Stimulated activated CD4-positive, alpha-beta T cell treated with anti-CD3 and anti-CD28 coated beads, Interleukin-15, amount 100 ng/mL, for 1 hour (primary cell): ENCODE measurements at places on chromosomes 13 and 19.

DNA sequence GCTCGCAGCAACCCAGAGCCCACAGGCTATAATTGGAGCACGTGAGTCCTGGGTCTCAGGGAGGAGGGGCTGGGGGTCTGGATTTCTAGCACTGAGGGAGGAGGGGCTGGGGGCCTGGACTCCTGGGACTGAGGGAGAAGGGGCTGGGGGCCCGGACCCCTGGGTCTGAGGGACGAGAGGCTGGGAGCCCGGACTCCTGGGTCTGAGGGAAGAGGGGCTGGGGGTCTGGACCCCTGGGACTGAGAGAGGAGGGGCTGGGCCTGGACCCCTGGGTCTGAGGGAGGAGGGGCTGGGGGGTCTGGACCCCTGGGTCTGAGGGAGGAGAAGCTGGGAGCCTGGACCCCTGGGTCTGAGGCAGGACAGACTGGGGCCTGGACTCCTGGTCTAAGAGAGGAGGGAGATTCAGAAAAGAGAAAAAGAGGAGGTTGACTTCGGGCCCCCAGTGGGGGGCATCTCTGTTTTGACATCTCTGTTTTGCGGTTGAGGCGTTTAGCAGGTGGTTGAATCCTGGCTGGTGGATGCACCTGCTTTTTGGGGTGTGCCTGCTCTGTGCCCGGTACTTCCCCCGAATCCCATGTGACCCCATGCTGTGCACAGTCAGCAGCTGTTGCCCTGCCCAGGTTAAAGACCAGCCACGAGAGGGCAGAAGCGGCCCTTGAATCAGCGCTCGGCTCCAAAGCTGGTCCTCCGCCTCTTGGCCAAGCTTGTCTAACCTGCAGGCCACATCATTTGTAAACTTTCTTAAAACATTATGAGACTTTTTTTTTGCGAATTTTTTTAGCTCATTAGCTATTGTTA is 10.5 kb downstream of the PVR start:
- peak; percentile 51 for DNase-seq

GRCh38 chr13:114071410-114071809 is 61.0 kb downstream of the RASA3 start:
- no peak for DNase-seq

DNA sequence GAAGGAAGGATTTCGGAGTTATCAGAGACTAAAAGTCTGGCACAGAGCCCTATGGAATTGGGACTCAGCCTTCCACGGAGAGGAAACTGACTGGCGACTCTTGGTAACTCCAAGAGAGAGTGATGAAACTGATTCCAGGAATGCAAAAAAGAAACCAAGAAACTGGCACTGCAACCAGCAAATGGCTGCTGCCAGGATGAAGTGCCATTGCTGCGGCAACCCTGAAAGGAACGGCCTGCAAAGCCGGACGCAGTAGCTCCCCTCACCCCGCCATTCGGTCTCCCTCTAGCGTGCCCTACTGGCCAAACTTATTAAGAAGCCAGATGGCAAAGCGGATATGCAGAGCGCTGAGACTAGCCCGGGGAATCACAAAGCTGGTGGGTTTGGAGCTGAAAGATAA is 236.0 kb downstream of the PCDH9 start:
- no peak for DNase-seq

- DNase-seq, result no peak
These were observed 17.4 kb upstream of the SDHAF1 start for GRCh38 chr19:35977446-35978222.

- DNase-seq, result no peak
These were observed 41.7 kb downstream of the PCDH17 start for GRCh38 chr13:57673197-57673596.

DNA sequence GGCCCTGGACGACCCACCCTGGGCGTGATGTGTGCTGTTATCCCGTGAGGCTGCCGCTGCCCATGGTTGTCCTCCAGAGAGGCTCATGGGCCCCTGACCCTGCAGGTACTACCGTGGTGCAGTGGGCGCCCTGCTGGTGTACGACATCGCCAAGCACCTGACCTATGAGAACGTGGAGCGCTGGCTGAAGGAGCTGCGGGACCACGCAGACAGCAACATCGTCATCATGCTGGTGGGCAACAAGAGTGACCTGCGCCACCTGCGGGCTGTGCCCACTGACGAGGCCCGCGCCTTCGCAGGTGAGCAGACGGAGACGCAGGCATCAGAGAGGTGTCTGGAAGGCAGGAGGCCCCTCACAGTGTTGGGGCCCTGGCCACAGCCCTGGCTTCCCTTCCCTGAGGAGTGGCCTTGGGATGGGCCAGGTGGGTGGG is 11.1 kb upstream of the MARCHF2 start:
- no peak for DNase-seq

GRCh38 chr19:56637976-56638555 is 4.9 kb upstream of the SMIM17 start:
- DNase-seq, result no peak

GRCh38 chr19:28349604-28350003 is 863.3 kb downstream of the UQCRFS1 start:
- no peak for DNase-seq

DNA sequence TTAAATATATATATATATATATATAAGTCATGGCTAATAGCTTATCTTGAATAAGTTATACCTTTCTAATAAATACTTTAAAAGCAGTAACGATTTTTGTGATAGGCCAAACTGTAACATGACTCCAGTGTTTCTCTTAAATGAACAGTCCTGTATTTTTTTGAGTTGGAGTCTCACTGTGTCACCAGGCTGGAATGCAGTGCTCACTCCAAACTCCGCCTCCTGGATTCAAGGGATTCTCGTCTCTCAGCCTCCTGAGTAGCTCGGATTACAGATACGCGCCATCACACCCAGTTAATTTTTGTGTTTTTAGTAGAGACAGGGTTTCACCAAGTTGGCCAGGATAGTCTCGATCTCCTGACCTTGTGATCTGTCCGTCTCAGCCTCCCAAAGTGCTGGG is 814.2 kb upstream of the SLITRK5 start:
- no peak for DNase-seq

DNA sequence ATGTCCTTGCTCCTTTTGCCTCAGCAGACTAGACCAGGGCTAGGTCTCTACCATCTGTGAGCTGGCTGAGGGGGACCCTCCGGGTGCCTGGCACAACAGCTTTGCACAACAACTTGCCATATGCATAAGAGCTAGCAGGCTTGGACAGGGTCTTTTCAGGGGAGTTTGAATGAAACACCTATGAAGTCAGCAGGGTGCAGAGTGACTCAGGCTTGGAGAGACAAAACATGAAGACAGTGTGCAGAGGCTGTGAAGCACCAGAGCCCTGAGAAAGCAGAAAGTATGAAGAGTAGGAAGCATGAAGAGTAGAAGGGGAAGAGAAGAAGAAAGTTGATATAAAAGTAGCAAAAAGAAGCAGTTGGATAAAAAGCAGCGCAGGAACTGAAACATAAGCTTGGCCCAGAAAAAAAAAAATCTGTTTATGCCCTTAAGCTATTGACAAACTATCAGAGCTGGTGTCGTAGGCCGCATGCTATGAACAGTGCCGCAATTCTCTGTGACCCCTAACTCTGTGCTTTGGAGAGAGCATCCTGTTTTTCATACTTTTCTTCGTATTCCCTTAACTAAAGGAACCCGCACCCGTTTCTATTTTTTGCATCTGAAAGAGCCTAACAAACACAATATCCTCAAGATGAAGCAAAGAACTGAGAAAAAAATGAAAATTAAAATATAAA is 52.7 kb upstream of the FAM216B start:
- DNase-seq, result no peak

DNA sequence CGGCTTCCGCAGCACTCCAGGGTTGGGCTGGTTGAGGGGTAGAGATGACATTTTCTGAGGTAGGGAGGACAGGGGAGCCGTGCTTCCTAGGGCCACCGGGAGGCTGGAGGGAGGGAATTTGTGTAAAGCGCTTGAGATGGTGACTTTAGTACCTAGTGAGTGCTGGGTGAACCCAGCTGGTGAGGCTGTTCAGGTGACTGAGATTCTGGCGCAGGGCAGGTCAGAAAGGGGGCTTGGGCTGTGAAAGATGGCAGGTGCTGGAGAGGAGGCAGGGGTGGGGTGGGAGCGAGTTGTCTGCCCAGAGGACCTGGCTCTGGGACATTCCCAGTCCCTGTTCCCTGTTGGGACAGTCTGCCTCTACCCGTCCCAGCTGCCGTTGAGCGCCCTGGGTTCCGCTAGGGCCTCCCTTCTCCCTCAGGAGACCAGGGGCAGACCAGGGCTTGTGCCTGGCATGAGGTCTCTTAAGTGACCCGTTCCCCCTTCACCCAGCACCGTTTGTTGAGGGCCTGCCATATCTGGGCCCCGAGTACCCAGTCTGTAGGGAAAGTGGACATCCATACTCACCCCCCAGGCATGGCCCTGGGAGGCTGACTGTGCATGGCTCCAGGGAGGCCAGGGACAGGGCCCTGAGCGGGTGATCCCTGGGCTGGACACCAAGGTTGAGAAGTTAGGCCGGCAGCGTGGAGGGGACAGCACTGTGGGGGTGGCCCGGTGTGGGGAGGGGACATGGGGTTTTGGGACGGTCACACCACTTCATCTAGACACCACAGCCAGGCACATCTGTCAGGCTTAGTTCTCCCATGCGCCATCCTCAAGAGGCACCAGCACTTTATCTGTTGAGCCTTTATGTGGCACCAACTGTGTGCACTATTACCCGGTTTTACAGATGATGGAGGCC is 5.0 kb downstream of the PTOV1 start:
- no peak for DNase-seq

- DNase-seq, result peak; percentile 31
These were observed 157.2 kb downstream of the TM9SF2 start for GRCh38 chr13:99658261-99658991.

DNA sequence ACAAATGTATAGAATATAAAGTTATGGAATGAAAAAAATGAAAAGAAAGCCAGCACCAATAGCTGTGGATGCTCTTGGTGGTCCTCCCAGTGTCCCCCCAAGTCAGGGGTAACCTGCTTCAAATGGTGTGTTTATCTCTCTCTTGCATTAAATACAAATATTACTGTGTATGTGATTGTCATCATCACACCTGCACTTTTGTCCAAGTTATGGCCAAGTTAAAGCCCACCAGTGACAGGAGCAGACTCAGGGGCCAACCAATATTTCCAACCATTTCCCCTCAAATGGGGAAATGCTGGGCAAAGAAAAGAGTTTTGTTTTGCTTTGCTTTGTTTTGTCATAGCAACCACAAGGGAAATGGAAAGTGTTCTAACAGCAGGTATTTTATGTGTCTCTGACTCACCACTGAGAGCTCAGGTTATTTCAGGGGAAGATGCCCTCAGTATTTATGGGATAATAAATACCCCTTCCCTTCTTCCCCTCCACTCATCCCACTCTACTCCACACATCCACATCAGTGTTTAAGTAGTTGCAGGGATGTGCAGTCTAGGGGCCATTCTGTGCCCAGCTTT is 133.6 kb downstream of the COL4A1 start:
- no peak for DNase-seq

- no peak for DNase-seq
These were observed 176.9 kb downstream of the TBC1D4 start for GRCh38 chr13:75305059-75305458.
